A549 treated with GW870086 at 1 μM for 4 hours (cell line): ENCODE measurements at places on chromosomes 16 and 17. TPM values are rescaled to one million over a fixed set of nuclear protein-coding genes. Genes with fewer than 3 reads are reported as not detected.

GRAPL gene
- 0.15 to 0.31 TPM in 2 of 5 replicates, not detected in the others for total RNA-seq

CLEC3A gene
- not detected in 5 replicates for total RNA-seq

FBXO39 gene
- not detected in 5 replicates for total RNA-seq

PIPOX gene
- 0.19 to 0.21 TPM (median 0.19 TPM) in 3 of 5 replicates, not detected in the others for total RNA-seq

LHX1 gene
- 1.2 to 2.5 TPM (median 1.6 TPM) in 5 replicates for total RNA-seq

CMTM2 gene
- total RNA-seq, result not detected in 5 replicates
